ENCODE measurements at places on chromosomes 2 and 18.
A peak's percentile ranks its signal among the peaks of the same experiment; 100 is the strongest.

- DNase-seq = no peak
Observed at GRCh38 chr2:168160897-168161296, 86.5 kb downstream of the STK39 start.

DNA sequence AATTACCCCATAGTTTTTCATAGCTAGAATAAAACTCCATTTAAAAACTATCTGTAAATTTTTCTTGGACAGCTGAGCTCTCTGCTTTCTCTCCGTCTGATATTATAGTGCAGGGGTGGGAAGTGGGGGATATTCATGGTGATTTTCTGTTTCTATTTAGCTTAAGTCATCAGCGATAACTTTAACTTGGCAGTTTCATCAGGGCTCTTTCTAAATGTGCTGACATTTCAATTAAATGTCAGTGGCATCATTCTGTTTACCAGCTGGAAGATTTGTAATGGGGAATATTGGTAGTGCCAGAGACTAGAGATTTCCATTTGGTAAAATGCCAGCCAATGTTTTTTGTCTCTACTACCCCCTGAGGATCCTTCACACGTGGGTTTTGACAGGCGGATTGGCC is 53.5 kb upstream of the CAPN13 start:
- no peak for DNase-seq

GRCh38 chr2:176818617-176819016 is 394.0 kb upstream of the HNRNPA3 start:
- DNase-seq = no peak

GRCh38 chr2:11746376-11746806 is at the start of gene LPIN1:
TSS of gene LPIN1 (plus strand) at chr2:11746632. CDS start at chr2:11765542, 18,910 bp downstream.
- DNase-seq = peak; percentile 50

DNA sequence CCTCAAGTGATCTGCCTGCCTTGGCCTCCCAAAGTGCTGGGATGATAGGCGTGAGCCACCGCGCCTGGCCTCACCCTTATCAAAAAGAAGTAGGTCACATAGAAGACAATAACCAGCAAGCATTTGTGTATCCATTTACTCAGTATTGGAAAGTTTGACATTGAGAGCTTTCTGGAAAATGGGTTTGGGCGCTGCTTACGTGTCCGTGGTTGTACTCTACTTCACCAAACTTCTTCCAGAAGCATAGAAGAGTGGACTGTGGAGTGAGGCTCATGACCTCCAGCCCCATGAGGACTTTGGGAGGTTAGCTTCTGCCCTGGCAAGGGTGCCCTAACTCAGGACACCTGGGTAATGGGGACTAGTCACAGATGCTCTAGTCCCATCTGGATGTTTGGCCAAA is 3.7 kb upstream of the ODC1 start:
- no peak for DNase-seq

- no peak for DNase-seq
Observed at GRCh38 chr2:100397118-100397860, 20.2 kb downstream of the CHST10 start.

DNA sequence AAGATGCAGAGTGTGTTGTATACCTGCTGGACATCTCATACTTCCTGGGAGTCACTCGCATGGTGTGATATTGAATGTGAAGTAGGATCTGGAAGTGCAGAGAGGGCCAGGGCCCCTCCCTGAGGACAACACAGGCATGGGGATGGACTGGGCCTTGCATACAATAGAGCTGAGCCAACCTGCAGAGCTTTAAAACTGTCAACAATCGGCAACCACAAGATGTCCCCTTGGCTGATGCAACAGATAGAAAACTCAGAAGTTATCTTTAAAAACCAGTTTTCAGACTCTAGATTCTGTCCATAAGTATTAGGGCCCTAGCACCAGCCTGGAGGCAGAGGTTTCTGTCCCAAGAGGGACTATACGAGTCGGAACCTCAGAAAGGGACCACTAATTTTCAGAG is 19.7 kb downstream of the EVA1A start:
- no peak for DNase-seq

DNA sequence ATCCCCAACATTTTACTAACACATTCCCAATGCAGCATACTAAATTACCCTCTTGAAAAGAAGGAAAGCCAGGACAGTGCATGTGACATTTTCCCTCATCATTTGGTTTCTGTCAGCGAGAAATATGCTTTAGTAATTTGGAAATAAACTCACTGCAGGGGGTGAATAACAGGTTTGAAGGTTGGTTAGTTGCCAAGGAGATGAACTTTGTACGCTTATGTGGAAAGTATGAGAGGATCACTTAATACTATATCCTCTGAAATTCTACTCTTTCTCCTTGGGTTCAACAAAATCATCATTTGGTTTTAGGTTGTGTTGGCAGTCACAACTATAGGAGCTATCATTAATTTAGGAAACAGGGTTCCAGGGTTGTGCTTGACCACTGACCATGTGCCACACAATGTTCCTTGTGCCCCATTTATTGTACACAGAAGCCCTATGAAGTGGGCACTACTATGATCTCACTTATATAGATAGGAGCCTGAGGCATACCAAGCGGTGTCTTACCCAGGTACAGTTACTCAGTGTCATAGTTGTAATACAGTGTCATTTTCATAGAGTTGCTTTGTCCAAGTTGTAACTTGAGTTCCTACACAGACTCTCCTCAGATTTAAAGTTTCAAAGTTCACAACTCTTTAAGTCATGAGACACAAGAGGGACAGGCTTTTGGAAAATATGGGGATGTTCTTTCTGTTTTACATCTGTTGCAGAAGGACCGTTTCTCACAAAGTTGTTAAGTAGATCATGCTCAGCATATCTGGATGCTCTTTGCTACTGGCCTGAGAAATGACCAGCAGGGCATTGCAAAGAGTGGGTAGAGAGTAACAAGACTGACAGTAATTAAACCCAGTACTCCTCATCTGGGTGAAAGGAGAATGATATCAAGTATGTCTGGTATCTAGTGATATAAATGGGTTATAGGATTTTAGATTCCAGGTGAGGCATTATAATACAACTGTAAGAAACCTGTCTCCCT is 91.8 kb downstream of the MAP4K4 start:
- no peak for DNase-seq

- no peak for DNase-seq
Observed at GRCh38 chr2:50691513-50691912, 340.4 kb downstream of the NRXN1 start.

DNA sequence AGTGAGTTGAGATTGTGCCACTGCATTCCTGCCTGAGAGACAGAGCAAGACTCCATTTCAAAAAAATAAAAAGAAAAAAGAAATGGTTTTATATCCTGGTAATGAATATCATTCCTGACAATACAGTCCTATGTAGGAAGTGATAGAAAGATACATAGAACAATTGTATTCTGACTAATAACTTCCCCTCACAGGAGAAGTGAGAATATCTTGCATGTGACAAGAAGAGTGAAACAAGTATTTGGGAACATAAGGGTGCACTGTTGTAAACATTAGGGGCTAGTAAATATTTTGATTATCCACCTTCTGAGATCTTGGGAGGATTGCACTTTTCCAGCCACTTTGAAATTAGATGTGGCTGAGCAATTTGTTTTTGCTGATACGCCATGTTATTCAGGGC is 40.7 kb downstream of the KLHL14 start:
- DNase-seq = no peak

GRCh38 chr2:56108806-56109205 is 75.0 kb upstream of the CCDC85A start:
- DNase-seq = no peak

DNA sequence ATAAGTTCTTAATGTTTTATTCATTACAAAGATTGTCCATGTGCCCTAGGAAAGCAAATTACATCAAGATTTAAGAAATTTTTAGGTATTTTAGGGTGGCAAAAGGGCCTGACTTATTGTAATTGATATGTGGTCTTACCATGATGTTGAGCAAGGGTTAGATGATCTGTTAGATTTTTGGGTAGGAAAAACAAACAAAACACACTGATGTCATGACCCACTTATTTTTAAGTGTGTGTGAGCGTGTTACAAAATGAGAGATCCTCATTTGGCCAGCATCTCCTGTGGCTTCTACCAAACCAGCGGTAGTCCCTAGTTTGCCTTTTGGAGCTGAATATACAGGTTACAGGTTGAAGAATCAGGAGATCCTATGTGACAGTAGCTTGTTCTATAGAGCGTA is 89.8 kb upstream of the ITGB6 start:
- no peak for DNase-seq

- DNase-seq = no peak
Observed at GRCh38 chr2:40396124-40396523, 55.8 kb downstream of the SLC8A1 start.

- DNase-seq = no peak
Observed at GRCh38 chr2:198545411-198545810, 741.0 kb downstream of the PLCL1 start.

GRCh38 chr2:197309691-197310231 is 819 bp downstream of the ANKRD44 start:
- DNase-seq = no peak

- DNase-seq = no peak
Observed at GRCh38 chr18:14189858-14190257, 57.6 kb upstream of the ZNF519 start.

GRCh38 chr18:40094441-40094840 is 1860.6 kb upstream of the PIK3C3 start:
- DNase-seq = no peak

DNA sequence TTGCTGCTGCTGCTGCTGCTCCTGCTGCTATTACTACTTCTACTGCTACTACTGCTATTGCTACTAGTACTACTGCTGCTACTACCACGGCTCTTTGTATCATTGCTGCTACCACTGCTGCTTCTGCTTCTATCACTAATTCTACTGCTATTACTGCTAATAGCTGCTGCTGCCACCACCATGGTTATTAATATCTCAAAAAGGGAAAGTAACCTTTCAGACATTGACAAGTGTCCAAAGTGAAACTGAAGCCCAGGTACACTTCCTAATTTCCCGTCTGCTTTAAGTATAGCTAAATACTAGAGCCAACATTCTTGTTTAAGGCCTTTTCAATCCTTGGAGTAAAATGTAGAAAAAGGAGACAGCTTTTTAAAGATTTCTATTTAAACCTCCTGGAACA is 45.4 kb upstream of the EHBP1 start:
- DNase-seq = no peak

DNA sequence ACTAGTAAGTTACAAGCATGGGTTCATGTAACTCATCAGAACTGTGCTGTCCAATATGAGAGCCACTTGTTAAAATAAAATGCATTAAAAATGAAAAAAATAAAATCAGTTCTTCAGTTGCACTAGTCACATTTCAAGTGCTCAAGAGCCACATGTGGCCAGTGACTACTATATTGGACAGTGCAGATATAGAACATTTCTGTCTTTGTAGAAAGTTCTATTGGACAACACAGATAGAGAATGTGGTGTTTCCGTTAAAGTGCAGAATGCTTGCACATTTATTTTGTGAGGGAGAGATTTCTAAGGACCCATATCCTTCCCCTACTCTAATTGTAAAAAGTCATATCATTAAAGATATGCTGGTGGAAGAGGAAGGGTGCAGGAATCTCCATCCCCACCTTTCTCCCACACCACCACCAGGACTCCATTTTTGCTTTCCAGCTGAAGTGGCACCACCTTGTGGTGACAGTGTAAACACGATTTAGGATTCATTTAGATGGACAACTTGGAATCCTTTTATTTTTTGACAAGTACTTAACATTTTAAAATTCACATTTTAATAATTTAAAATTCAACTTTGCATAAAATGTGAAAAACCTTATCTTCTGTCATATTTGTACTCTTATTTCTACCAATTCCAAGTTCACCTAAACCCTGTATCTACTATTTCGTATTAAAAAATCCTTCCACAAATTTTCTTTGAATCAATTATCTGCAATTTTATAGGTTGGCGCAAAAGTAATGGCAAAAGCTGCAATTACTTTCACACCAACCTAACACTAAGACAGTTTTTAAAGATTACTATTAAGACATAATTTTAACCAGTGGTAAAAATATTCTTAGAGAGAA is 9.4 kb upstream of the CD302 start:
- DNase-seq = no peak

Measured in GF-D8 (cell line).